ENCODE measurements at places on chromosomes 12 and 14. TPM values are rescaled to one million over a fixed set of nuclear protein-coding genes. Genes with fewer than 3 reads are reported as not detected.

DNA sequence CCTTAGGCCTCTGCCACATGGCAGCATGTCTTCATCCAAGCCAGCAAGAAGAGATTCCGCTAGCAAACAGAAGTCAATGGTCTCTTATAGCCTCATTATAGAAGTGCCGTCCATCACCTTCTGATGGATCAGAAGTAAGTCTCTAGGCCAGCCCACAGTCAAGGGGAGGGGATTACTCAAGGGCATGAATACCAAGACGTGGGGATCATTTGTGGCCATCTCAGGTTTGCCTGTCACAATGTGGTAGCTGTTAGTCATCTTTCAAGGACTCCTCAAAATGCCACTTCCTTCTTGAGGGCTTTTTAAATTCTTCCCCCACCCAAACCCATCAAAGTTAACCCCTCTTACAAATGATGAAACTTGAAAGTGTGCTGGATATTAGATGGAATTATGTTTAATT is 8.1 kb upstream of the ADCY6 start:
- H3K27ac ChIP-seq = no peak overlapping the region
- no peak for DNase-seq
- H3K36me3 ChIP-seq = no peaks in the 10 kb centered on the region

DNA sequence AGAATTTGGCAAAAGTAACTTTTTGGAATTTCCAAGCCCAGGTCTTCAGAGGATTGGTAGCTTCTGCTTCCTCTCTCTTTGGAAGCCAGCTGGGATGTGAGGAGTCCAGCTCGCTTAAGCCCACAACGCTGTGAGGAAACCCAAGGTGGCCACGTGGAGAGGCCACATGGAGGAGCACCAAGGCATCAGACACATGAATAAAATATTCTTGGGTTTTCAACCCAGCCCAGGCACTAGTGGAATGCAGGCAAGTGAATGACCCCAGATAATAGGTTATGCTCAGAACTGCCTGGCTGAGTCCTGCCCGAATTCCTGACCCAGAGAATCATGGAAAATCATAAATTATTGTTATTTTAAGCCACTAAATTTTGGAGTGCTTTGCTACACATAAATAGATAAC is 119.7 kb upstream of the PARP11 start:
- H3K4me1 ChIP-seq = no peaks in the 10 kb centered on the region
- H3K4me3 ChIP-seq = no peak overlapping the region
- no peaks in the 10 kb centered on the region for H3K27me3 ChIP-seq
- no peak for DNase-seq

- no peak for DNase-seq
- H3K4me3 ChIP-seq = no peak overlapping the region
Observed at GRCh38 chr12:110183386-110183785, 59.2 kb downstream of the IFT81 start.

LGR5 gene
- 0.09 TPM for total RNA-seq

CD163 gene
- total RNA-seq = 0.09 TPM
